ENCODE measurements at places on chromosomes 5 and 9. TPM values are rescaled to one million over a fixed set of nuclear protein-coding genes. Genes with fewer than 3 reads are reported as not detected.

DNA sequence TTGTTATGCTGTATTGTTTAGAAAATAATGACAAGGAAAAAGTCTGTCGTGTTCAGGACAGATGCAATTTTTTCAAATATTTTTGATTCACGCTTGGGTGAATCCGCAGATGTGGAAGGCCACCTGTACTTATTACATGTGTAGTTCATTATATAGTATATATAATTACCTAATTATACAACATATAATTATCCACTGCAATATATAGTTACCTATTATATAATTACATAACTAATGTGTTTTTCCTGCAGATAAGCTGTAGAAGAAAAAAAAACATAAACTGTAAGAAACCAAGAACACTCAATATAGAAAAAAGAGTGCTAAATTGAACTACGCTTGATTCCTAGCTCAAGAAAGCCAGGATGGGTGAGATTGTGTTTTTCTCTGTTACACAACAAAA lies 93.6 kb upstream of the RANBP3L start:
- DNase-seq = no peak

GRCh38 chr9:20373263-20373662 lies 249.0 kb downstream of the MLLT3 start:
- DNase-seq = peak; percentile 6

Gene HTR1A
- total RNA-seq = not detected

DNA sequence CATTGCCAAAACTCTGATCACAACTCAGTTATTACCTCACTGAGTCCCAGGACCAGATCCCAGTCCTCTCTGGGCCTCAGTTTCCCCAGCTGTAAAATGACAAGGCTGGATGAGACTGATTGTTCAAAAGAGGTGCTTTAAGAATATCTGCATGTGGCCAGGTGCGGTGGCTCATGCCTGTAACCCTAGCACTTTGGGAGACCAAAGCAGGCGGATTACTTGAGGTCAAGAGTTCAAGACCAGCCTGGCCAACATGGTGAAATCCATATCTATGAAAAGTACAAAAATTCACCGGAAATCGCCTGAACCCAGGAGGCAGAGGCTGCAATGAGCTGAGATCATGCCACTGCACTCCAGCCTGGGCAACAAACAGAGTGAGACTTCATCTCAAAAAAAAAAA lies 8.3 kb downstream of the ATOX1 start:
- DNase-seq = peak; percentile 14

Gene ANKRD20A1
- not detected for total RNA-seq

- no peak for DNase-seq
Measured at GRCh38 chr9:99129091-99129490, 24.2 kb downstream of the TGFBR1 start.

Gene PGM5
- total RNA-seq = not detected

DNA sequence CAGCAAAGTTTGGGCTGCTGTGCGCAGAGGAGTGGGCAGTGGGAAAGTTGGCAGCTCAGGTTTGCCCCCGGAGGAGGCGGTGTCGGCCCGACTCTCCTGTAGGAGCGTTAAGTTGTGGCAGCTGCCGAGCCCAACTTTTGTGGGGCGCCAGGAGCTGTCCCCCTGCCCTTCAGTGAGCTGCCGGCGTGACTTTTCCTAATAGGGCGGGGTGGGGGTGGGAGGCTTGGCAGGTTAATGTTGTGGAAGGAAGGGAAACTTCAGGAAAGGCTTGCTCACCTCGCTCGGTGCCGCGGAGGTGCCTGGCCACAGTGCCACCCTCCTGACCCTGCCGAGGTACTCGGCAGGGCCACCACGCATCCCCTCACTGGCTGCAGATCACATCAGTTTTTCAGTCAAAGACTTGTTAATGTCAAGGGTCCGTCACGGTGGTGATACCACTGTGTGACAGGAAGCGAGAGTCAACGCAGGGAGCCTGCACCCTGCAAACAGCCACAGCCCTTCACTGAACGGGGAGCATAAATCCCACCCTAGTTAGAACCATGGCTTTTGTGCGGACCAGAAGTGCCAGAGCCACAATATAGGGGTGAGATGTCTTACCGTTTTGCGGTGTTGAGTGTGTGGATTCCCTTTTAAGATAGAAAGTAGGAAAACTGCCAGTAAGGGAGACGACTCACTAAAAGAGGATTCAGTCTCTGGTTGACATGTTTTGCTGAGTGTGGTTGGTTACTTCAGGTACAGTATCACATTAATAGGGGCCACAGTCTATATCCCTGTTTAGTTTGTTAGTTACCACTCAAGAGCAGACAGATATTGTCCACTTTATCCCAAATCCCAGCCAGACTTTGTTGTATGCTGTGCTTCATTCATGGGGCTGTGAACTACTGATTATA lies 796 bp downstream of the LNPEP start:
- peak; percentile 26 for DNase-seq

- peak; percentile 98 for DNase-seq
Measured at GRCh38 chr5:134503088-134503936, 22.2 kb upstream of the JADE2 start.

Gene CATSPER3
- 0.11 TPM for total RNA-seq

DNA sequence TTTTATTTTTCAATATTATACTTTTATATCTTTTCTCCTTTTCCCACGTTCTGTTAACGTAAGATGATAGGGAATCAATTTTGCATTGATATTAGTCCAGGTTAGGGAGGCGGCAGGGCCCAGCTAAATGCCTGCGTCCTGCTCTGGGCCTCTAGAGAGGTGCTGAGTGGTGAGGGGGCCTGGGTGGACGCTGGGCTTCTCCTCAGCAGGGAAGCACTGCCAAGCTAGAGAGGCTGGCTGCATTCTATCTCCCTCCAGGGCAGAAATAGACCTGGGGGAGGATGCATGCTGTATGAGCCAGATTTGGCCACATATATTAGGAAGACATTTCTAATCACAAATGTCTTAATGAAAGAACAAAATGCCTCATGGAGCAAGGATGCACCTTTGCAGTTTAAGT lies 43.6 kb upstream of the NKX2-5 start:
- DNase-seq = no peak

GRCh38 chr5:65050140-65050539 lies 281.4 kb downstream of the CWC27 start:
- no peak for DNase-seq

DNA sequence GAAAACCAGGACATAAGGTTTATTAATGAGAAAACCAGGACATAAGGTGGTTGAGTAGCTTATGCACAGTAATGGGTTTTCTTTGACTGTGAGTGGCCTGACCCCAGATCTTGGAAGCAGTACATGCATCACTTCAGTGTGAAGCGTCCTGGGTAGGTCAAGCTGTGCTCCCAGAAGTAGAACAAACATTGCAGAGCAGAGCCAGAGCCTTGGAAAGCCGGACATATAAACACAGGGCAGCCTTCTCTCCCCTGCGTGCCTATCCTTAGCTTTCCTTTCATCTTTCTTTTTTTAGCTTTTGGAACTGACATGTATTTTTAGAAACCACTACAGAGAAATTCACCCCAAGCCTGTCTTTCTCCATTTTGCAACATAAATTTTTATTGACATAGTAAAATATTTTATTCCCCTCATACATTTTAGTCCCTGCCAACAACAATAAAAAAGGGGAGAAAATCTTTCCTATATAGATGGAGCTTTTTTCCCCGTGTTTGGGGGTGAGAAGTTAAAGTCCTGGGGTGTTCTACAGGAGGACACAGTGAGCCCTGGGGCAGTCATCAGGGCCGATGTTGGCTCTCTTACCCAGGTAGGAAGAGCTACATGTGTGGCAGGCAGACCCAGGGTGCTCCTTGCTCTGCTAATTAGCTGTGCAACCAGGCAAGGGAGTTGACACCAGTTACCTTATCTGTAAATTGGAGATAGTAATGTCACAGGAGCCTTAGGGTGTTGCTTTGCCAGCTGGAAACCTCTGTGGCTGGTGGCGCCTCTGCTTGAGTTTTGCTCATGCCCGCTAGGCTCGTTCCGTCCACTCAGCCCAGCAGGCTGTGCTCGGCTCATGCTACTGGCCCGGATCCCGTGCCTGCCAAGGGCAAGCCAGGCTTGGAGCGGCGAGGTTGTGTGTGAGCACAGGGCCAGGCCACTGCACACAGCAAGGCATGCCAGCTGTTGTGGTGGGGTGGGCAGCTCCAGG lies 389.6 kb downstream of the KDM4C start:
- DNase-seq = no peak

GRCh38 chr5:95080441-95080840 lies 204.5 kb downstream of the MCTP1 start:
- DNase-seq = no peak

GRCh38 chr5:172897481-172898217 lies 61.6 kb upstream of the RPL26L1 start:
- peak; percentile 73 for DNase-seq

- DNase-seq = peak; percentile 14
Measured at GRCh38 chr5:18314192-18314778, 680.0 kb downstream of the TAF11L14 start.

Gene SLC9A3
- total RNA-seq = 4.4 TPM

Gene DHX29
- total RNA-seq = 37.8 TPM

- DNase-seq = no peak
Measured at GRCh38 chr5:10733426-10733825, 27.6 kb downstream of the DAP start.

GRCh38 chr5:8383616-8384015 lies 514.7 kb downstream of the MTRR start:
- no peak for DNase-seq

Gene RFK
- total RNA-seq = 36.9 TPM

Gene NDOR1
- 15.4 TPM for total RNA-seq

Gene IGFBPL1
- 2.8 TPM for total RNA-seq

GRCh38 chr5:17737092-17737491 lies 102.8 kb downstream of the TAF11L14 start:
- DNase-seq = no peak

DNA sequence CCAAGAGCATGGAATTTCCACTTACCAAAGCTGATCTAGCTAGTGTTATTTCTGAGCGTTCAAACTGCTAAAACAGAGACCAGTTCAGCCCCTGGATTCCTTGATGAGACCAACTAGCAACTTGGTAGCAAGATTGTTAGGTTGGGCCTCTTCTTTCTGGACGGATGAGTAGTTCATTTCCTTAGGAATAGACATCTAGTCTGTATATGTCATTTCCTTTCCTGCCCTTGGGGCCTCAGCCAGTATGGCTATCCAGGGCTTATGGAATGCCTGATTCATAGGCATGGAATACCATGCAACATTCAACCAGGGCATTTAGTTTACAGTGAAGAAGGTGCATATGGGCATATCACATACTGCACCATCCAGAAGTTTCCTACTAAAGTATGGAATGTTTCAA lies 14.5 kb upstream of the LPAR1 start:
- no peak for DNase-seq

Gene PCDHB7
- total RNA-seq = 2.0 TPM

Gene ALDH1A1
- total RNA-seq = 155 TPM

- peak; percentile 66 for DNase-seq
Measured at GRCh38 chr5:10329820-10330481, 22.2 kb upstream of the CMBL start.

DNA sequence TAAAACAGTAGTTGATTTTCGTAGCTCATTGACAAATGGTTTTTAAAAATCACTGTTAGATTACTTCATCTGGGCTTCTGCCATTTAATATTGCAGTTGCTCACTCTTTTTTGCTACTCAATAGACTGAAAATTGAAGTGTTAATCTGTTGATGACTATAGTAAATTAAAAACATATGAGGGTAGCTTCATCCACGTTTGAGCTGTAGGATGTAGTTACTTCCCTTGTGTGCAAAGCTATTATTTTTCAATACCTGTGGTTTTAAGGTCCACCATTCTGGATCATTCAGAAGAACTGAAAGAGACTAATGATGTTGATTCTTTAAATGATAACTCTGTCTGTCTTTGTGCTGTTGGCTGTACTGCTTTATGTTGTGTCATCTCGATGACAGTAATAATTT lies 74.7 kb downstream of the LNPEP start:
- DNase-seq = no peak

Measured in LHCN-M2 (cell line).